Activated CD4-positive, alpha-beta T cell treated with anti-CD3 and anti-CD28 coated beads, Interleukin-2, amount 10 ng/mL, durations not matched to agents 7 days and 5 days (primary cell): ENCODE measurements at places on chromosomes 1 and 21. TPM values are rescaled to one million over a fixed set of nuclear protein-coding genes. Genes with fewer than 3 reads are reported as not detected.

Gene CYP2J2
- total RNA-seq = 2.9 TPM

Gene SPATA1
- 2.3 TPM for total RNA-seq

Gene GPR161
- total RNA-seq = 0.17 TPM

DNA sequence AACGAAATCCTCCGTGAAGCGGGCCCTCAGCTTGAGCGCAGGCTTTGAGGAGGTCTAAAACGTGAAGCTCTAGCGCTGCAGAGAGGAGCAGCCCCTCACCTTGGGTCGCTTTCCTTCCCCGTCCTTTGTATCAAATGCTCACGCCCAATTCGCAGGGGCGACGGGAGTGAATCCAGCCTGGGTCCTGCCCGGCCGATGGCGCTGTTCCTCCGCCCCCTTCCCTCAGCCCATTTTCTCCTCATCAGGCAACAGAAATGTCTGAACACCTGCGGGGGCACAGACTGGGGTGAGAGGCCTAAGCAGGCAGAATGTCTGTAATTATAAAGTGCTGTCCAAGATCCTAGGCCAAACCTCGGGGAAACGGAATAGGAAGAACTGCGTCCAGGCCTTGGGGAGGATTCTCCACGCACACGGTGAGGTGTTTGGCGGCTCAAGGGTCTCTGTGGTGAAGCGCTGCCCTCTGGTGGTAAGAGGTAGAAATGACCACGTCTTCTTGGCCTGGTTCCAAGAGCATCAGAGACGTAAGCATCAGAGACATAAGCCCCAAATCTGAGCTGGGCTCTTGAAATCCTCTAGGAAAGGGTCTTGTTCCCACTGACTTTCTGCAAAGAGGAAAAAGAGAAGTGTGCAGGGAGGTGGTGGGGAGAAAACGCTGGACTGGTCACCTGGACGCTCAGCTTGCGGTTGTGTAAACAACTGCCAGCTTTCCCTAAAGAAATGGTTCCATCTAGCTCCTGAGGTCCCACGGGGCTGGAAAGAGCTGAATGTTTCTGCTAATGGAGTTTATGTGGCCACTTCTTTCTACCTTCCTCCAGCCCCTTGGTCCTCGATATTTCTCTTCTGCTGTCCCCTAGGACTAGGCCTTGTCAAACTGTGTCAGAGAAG lies 92.1 kb upstream of the CD53 start:
- DNase-seq = peak; percentile 84

DNA sequence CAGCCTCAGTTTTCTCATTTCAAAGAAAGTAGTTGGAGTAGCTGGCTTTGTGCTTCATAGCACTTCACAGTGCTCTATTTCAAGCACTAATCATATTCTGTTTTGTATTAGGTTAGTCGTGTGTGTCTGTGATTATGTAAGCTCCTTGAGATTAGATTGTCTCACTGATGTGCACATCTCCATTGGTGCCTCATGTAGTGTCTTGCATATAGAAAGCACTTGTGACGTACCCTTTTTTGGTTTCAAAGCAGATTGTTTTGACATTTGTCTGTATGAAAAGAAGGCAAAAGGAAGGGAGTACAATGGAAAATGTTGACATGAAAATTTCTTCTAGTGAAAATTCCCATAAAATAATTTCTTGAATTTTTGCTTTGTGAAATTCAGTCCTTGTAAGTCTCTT lies 13.9 kb downstream of the BTBD8 start:
- no peak for DNase-seq

GRCh38 chr1:11629184-11630016 lies 24.8 kb downstream of the FBXO2 start:
- no peak for DNase-seq

GRCh38 chr1:29120947-29121485 lies 2.7 kb downstream of the TMEM200B start:
- DNase-seq = peak; percentile 69

DNA sequence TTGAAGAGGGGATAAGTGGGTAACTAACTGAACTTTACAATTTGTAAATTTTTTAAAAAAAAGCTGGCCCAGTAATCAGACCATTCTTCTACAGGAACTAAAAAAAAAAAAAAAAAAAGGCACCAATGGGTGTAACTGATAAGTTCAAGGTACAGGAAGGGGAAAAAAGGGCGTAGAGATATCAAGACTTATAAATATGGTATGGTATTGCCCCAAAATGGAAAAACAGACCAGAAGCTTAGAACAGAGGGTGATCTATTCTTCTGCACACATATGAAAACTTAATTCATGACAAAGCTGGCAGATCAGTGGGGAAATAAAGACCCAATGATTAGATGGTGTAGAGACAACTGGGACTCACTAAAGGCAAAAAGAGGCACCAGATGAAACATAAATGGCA lies 58.9 kb downstream of the LHX4 start:
- DNase-seq = no peak

DNA sequence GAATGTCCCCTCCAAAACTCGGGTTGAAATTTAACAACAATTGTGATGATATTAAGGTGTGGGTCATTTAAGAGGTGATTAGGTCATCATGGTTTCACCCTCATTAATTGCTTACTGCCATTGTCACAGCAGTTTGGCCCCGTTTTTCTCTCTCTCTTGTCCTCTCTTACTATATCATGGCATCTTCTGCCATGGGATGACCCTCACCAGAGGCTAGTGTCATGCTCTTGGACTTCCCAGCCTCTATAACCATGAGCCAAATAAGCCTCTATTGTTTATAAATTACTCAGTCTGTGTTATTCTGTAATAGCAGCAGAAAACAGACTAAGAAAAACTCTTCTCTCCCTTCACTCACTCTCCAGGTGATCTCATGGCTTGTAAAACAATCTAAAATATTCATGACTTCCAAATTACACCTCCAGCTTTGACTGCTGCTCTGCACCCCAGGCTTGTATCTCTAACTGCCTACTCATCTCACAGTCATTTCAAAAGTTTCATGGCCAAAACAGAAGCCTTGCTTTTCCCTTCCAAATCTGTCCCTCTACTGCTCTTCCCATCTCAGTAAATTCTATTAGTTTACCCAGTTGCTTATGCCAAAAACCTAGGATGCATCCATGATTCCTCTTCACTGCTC lies 9.4 kb upstream of the FAM76A start:
- DNase-seq = no peak

DNA sequence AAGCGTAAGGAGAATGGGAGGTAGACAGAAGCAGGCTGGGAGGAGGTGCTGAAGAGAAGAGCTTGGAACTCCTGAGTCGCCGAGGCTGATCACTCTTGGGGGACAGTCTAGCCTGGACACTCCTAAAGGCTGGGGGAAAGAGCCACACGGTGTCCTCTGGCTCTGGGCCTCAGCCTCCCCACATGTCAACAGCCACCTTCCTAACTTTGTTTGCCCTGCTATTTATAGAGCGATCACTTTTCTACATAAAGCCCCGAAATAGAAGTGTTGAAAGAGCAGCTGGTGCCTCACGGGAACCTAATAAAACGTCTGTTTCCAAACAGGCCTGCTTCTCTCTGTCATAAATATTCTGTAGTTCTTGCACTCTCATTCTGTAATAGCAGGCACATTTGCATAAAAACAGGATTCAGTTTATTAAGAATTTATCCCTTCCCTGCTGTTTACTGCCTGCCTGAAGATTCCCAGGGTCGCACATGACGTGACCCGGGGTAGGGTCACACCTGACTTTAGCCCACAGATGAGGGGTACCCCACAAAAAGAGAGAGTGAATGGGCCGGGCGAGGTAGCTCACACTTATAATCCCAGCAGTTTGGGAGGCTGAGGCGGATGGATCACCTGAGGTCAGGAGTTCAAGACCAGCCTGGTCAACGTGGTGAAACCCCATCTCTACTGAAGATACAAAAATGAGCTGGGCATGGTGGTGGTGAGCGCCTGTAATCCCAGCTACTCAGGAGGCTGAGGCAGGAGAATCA lies 212.5 kb downstream of the TOMM20 start:
- DNase-seq = no peak

- DNase-seq = no peak
Measured at GRCh38 chr1:225635649-225636048, 17.3 kb downstream of the ENAH start.

DNA sequence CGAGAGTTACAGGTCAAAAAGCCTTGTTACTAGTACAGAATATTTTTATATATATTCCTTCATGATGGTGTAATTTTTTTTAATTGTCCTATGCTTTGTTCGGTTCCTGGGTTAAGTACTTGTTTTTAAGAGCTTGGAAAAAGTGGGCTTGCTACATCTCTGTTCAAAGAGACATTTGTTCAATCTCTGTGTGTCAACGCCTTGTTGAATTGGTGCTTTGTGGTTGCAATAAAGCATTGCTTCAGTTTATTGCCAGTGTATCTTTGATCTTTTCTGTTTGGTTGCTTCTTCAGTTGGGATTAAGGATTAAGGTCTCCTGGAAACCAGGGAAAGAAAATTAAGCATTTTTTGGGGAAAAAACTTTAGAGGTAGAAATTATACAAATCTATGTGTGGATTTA lies 47.7 kb upstream of the DNASE2B start:
- no peak for DNase-seq
